ENCODE measurements at places on chromosomes 6 and 20.

GRCh38 chr6:133787859-133788505, 100.9 kb upstream of the TCF21 start:
- no peak for DNase-seq

DNA sequence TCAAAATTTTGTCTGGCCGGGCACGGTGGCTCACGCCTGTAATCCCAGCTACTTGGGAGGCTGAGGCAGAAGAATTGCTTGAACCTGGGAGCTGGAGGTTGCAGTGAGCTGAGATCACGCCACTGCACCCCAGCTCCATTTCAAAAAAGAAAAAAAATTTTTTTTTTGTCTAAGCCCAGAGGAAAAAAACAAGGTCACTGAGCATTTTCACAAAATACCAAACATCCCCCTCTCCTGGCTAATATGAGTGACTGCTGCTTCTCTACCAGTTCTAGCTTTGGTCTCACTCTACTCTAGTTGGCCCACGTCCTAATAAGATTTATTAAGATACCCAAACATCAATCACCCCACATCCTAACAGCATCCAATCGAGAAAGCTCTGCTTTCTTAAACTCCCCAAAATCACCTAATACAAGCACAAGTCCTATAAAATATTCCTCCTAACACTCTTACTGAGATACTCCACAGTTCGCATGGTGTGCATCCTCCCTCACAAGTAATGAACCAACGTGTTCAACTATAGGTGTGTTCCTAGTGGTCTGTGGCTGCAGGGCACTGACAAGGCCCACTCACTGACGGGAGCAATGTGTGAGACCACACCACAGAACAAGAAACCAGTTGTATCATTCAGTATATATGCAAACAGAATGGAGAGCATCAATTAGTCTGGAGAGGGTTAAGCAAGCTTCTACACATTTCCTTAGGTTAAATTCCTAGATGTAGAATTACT, 64.2 kb downstream of the FKBP5 start:
- no peak for DNase-seq

- DNase-seq = no peak
Observed at GRCh38 chr6:134436950-134437349, 119.0 kb upstream of the SGK1 start.

DNA sequence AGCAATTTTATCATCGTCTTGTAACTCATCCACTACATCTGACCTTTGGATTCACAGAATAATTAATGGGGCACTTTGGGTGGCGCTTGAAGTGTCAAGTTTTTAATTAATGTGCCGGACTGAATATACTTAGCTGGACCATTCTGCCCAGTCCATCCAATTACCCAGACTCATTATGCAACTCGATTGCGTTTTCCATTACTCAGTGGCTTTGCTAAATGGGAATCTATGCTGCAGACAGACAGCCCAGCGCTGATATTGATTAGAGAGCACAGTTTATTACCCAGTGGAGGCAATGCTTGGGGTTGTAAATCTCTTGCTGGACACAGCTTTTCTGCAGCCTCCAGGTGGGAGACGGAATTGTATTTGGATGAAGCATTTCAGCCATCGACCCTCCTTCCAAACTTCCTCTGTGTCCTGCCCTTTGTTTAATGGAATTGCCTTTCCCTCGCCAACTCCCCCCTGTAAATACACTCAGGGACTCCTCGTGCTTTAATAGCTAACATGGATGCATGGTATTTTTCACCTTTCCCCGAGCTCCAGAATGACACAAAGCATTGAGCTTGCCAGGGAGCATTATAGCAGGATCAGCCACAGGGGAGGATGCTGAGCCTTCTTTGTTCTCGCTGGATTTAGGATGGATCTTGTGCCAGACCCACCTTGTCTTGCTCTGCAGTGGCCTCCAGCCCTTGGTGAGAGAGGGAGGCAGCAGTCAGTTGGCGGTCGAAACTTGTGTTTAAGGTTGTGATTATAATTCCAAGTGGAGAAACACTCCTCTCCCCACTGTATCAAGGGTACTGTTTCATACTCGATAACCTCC, 59.7 kb downstream of the EDN3 start:
- no peak for DNase-seq

- DNase-seq = no peak
Observed at GRCh38 chr6:144379356-144379755, 94.2 kb downstream of the UTRN start.

DNA sequence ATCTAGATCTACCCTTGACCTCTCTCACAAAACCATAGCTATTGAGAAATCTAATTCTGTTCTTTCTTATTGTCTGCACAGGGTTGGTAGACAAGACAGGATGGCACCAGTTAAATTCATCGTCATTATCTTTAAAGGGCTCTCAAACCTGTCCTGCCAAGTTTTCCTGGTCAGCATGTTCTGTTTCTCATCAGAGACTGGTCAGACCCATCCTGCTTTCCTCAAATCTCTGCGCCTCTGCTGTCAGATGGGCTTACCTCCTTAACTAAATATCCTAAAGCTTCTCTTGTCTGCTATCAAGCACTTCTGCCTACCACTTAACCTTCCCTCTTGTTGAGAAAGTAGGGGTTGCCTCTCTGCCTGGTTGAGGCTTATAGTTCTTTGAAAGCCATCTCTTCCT, 125.2 kb downstream of the MYO6 start:
- no peak for DNase-seq

Data from activated CD4-positive, alpha-beta T cell treated with anti-CD3 and anti-CD28 coated beads, Interleukin-2, amount 10 ng/mL, durations not matched to agents 7 days and 5 days (primary cell).